Small intestine (tissue), 16 donors: ENCODE measurements at places on chromosomes 11 and 22. TPM values are rescaled to one million over a fixed set of nuclear protein-coding genes. Genes with fewer than 3 reads are reported as not detected.

Gene GSTT4
- not detected for polyA plus RNA-seq

Gene VWA5A
- polyA plus RNA-seq, result 21.9 TPM

Gene MDK
- 206 TPM for polyA plus RNA-seq

Gene GLB1L2
- 1.8 TPM for polyA plus RNA-seq
